Ovary (tissue), 10 donors: ENCODE measurements at places on chromosomes 16 and 17. TPM values are rescaled to one million over a fixed set of nuclear protein-coding genes. Genes with fewer than 3 reads are reported as not detected.
A peak's percentile ranks its signal among the peaks of the same experiment; 100 is the strongest.

ABCA10 gene
- 35.9 TPM for total RNA-seq

CD7 gene
- 0.58 TPM for total RNA-seq

NPIPB13 gene
- 14.4 TPM for total RNA-seq

OTOA gene
- 0.47 TPM for total RNA-seq

ANKRD40CL gene
- not detected for total RNA-seq

GFAP gene
- total RNA-seq, result 0.08 TPM

DNA sequence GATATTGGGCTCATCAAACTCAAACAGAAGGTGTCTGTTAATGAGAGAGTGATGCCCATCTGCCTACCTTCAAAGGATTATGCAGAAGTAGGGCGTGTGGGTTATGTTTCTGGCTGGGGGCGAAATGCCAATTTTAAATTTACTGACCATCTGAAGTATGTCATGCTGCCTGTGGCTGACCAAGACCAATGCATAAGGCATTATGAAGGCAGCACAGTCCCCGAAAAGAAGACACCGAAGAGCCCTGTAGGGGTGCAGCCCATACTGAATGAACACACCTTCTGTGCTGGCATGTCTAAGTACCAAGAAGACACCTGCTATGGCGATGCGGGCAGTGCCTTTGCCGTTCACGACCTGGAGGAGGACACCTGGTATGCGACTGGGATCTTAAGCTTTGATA is 2.6 kb upstream of the HPR start:
- H3K27ac ChIP-seq, result no peak overlapping the region
- no peaks in the 10 kb centered on the region for H3K36me3 ChIP-seq
- no peak overlapping the region for H3K4me3 ChIP-seq
- no peaks in the 10 kb centered on the region for H3K4me1 ChIP-seq
- no peaks in the 10 kb centered on the region for H3K27me3 ChIP-seq

DNA sequence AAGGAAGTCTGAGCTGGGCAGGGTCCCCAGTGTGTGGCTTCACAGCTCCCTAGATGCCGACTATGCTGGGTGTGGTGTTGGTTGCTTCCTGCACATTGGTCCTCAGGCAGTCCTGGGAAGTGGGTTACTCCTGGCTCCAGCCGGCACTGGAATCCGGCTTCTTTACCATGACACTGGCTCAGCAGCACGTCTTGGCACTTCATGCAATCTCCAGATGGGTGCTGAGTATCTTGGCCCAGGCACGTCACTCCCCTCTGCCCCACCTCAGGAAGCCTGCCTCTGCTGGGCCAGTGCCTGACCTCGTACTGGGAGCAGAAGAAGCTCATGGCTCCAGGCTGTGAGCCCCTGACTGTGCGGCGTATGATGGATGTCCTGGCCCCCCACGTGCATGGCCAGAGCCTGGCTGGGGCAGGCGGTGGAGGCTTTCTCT is 24.5 kb downstream of the FCSK start:
- peaks cover 3% of the 10 kb centered on the region for H3K36me3 ChIP-seq
- H3K27me3 ChIP-seq, result no peaks in the 10 kb centered on the region
- no peak for DNase-seq

DNA sequence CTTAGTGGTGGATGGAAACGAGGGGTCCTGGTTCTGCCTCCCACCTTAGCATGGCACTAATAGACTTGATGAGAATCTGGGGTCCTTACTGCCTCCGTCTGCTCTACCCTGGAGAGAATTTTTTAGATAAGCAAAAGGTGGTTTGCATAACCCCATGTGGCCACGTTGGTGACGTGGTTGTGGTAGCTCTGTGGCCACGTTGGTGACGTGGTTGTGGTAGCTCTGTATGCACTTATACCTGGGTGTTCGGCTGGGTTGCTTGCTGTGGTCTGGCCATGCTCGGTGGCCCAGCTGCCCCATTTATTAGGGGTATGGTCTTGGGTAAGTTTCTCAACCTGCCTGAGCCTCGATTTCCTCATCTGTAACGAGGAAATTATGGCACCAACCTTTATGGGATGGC is 13.0 kb downstream of the SPIRE2 start:
- no peak overlapping the region for H3K4me3 ChIP-seq
- H3K4me1 ChIP-seq, result peaks cover 2% of the 10 kb centered on the region
- no peaks in the 10 kb centered on the region for H3K36me3 ChIP-seq
- no peak overlapping the region for H3K27ac ChIP-seq
- no peaks in the 10 kb centered on the region for H3K27me3 ChIP-seq
- no peak for DNase-seq

GRCh38 chr17:8015236-8015956 is 13.0 kb downstream of the GUCY2D start:
- H3K27me3 ChIP-seq, result no peaks in the 10 kb centered on the region
- H3K36me3 ChIP-seq, result no peaks in the 10 kb centered on the region
- H3K4me1 ChIP-seq, result peaks cover 5% of the 10 kb centered on the region
- no peak for DNase-seq

- H3K4me3 ChIP-seq, result no peak overlapping the region
- no peaks in the 10 kb centered on the region for H3K36me3 ChIP-seq
- no peak overlapping the region for H3K27ac ChIP-seq
- no peaks in the 10 kb centered on the region for H3K27me3 ChIP-seq
Measured at GRCh38 chr17:74713171-74713755, 540 bp upstream of the CD300LF start.

GRCh38 chr17:2875608-2876007 is 79.4 kb downstream of the RAP1GAP2 start:
- DNase-seq, result no peak
- H3K27me3 ChIP-seq, result no peaks in the 10 kb centered on the region
- no peak overlapping the region for H3K27ac ChIP-seq
- H3K4me1 ChIP-seq, result no peaks in the 10 kb centered on the region
- no peaks in the 10 kb centered on the region for H3K36me3 ChIP-seq

- H3K27me3 ChIP-seq, result no peaks in the 10 kb centered on the region
- DNase-seq, result no peak
- H3K36me3 ChIP-seq, result no peaks in the 10 kb centered on the region
- H3K4me1 ChIP-seq, result peaks cover 6% of the 10 kb centered on the region
- no peak overlapping the region for H3K4me3 ChIP-seq
Measured at GRCh38 chr17:64158831-64159590, 29.1 kb upstream of the ERN1 start.

- H3K4me3 ChIP-seq, result no peak overlapping the region
- no peak for DNase-seq
- no peaks in the 10 kb centered on the region for H3K27me3 ChIP-seq
- H3K36me3 ChIP-seq, result no peaks in the 10 kb centered on the region
- no peaks in the 10 kb centered on the region for H3K4me1 ChIP-seq
Measured at GRCh38 chr17:71522383-71522782, 598.4 kb upstream of the SOX9 start.

- peak; percentile 68 for DNase-seq
- H3K4me3 ChIP-seq, result no peak overlapping the region
- no peaks in the 10 kb centered on the region for H3K36me3 ChIP-seq
- H3K27ac ChIP-seq, result no peak overlapping the region
Measured at GRCh38 chr17:652314-652713, 62.3 kb downstream of the VPS53 start.

DNA sequence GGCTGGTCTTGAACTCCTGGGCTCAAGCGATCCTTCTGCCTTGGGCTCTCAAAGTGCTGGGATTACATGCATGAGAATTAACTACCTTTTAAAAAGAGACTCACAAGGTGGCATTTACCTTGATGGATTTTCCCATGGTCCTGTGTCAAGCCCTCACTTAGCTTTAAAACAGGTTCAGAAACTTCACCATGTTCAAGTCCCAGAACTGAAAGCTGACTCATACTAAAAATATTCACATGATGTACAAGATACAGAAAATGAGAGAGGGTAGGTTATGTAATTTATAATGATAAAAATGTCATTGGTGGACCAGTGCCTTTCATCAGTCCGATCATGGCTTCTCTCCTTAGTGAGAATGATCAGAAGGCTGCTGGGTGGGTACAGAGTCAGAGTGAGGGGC is 4.3 kb upstream of the AKAP1 start:
- no peak for DNase-seq
- H3K4me1 ChIP-seq, result no peaks in the 10 kb centered on the region
- no peaks in the 10 kb centered on the region for H3K36me3 ChIP-seq
- no peaks in the 10 kb centered on the region for H3K27me3 ChIP-seq
- no peak overlapping the region for H3K27ac ChIP-seq

DNA sequence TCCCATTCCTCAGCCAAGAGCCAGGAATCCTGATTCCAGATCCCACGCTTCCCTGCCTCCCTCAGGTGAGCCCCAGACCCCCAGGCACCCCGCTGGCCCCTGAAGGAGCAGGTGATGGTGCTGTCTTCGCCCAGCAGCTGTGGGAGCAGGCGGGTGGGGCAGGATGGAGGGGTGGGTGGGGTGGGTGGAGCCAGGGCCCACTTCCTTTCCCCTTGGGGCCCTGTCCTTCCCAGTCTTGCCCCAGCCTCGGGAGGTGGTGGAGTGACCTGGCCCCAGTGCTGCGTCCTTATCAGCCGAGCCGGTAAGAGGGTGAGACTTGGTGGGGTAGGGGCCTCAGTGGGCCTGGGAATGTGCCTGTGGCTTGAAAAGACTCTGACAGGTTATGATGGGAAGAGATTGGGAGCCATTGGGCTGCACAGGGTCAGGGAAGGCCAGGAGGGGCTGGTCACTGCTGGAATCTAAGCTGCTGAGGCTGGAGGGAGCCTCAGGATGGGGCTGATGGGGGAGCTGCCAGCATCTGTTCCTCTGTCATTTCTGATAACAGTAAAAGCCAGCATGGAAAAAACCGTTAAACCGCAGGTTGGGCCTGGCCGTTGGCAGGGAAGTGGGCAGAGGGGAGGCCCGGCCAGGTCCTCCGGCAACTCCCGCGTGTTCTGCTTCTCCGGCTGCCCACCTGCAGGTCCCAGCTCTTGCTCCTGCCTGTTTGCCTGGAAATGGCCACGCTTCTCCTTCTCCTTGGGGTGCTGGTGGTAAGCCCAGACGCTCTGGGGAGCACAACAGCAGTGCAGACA is at the start of gene SPN:
SPN (plus strand) TSS at position 232 of the 791 bp plus-strand sequence; CDS start at position 714, 482 bp downstream.
- peaks cover 5% of the 10 kb centered on the region for H3K4me1 ChIP-seq
